ENCODE measurements at places on chromosomes 6 and 20. TPM values are rescaled to one million over a fixed set of nuclear protein-coding genes. Genes with fewer than 3 reads are reported as not detected.

CLPSL1 gene
- not detected for total RNA-seq

RAB44 gene
- 0.12 TPM for total RNA-seq

KHDRBS2 gene
- total RNA-seq: 0.36 TPM

TAAR1 gene
- total RNA-seq: not detected

PAQR8 gene
- 13.2 TPM for total RNA-seq

MCCD1 gene
- total RNA-seq: not detected

CLVS2 gene
- total RNA-seq: not detected

CTAGE9 gene
- not detected for total RNA-seq

POPDC3 gene
- 0.45 TPM for total RNA-seq

WFDC2 gene
- 17.5 TPM for total RNA-seq

DNA sequence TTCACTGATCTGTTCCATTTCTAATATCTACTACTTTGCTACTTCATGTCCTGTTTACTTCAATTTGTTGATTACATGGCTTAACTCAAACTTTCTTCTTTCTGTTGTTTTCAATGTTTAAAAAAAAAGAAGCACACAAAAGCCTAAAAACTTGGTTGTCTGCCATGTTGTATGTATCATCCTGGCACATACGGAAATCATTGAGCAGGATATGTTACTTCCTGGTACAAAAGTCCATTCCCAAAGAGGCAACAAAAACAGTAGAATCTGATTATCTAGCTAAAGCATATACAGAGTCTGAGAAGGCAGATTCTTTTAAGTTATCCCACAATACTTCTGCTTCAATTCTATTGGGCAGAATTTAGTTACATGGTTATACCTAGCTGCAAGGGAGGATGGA is 14.5 kb upstream of the COL12A1 start:
- DNase-seq: no peak

GRCh38 chr6:92979281-92979680 is 440.1 kb downstream of the EPHA7 start:
- no peak for DNase-seq

DNA sequence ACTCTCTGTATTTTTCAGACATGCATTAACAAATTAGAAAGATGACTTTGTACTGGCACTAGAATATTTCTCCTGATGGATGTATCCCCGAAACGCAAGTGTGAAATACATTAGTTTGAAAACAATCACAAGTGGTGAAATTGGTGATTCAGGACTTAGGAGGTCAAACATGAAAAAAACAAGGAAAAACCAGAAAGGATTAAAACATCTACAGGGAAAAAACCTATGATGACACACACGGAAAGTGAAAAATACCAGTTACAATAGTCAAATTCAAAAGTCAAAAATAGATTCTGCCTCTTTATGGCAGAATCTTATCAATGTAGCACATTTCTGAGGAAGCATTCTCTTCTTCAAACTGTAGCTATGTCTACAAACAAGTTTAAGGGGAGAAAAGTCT is 129.0 kb upstream of the SGK1 start:
- DNase-seq: no peak

DNA sequence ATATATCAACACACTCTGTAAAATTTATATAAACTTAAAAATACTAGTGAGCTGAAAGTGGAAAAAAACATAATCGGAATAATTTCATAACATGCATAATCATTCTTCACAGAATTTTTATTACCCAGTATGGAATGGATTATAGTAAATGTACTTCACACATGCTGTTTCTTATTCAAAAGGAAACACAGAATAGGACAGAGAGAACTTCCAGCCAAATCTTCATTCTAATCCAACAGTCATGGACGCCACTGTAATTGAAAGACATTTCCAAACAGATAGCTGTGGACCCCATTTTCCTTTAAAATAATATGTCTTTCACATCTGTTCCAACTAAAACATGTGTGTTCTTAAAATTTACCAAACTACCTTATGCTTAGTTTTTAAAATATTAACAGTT is 126.6 kb upstream of the RUNX2 start:
- no peak for DNase-seq

- no peak for DNase-seq
These were observed 88.5 kb upstream of the SSTR4 start for GRCh38 chr20:22946596-22946995.

GRCh38 chr20:39640147-39640546 is 678.0 kb downstream of the DHX35 start:
- no peak for DNase-seq

GRCh38 chr6:89536231-89536630 is 102.3 kb downstream of the LYRM2 start:
- DNase-seq: no peak

DNA sequence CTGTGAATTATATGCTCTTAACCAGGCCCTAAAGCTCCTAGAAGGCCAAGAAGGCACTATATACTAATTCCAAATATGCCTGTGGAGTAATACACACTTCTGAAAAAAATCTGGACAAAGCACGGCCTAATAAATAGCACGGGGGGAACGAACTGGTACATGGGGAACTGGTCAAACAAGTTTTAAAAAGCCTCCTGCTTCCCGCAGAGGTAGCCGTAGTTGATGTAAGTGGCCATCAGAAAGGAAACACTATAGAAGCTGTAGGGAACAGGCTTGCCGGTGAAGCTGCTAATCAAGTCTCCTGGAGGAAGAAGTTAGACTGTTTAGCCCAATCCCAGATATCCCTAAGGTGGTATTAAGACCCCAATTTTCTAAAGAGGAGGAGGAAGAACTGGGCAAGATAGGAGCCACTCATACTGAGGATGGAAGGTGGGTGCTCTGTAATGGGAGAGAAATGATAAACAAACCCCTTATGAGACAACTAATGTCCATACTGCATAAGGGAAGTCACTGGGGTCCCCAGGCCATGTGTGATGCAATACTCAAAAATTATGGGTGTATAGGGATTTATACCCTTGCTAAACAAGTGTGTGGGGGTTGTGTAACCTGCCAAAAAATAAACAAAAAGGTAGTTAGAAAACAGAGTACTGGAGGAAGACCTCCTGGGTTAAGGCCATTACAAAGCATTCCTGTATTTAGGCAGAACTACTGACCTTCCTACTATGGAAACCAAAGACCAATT is 27.1 kb upstream of the ZNF318 start:
- no peak for DNase-seq

DNA sequence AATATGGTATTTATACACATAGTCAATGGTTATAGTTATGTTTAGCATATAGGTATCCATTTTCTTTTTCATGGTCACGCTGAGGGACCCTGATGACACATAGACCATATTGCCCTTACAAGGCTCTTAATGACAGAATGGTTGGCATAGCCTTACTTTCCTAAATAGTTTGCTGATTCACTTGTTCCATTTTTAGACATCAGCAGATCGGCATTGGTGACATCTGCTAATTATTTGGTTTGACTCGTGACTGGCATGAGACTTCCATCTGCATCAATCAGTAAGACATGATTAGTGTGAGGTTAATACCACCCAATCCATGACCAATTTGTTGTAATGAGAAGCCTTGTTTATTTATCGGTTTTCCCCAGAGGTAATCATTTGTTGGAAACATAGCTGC is 309.7 kb downstream of the ALDH8A1 start:
- DNase-seq: no peak

DNA sequence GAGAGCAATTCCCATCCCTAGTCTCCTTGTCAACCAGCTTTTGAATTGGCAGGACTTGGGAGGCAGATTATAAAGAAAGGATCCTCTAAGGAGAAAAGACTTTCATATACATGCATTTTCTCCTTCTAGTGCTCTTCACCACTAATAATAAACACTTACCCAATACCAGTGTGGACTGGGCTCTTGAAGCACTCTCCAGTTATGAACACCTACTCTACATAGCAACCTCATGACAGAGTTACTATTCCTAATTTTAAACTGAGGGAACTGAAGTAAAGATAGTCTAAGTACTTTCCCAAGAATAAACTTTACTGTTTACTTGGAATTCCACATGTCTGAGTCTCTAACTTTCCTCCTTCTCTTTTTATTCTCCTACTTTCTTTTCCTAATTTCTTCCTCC is 4.8 kb downstream of the COL9A1 start:
- DNase-seq: no peak

GRCh38 chr6:163432300-163432699 is 17.8 kb downstream of the QKI start:
- DNase-seq: no peak

DNA sequence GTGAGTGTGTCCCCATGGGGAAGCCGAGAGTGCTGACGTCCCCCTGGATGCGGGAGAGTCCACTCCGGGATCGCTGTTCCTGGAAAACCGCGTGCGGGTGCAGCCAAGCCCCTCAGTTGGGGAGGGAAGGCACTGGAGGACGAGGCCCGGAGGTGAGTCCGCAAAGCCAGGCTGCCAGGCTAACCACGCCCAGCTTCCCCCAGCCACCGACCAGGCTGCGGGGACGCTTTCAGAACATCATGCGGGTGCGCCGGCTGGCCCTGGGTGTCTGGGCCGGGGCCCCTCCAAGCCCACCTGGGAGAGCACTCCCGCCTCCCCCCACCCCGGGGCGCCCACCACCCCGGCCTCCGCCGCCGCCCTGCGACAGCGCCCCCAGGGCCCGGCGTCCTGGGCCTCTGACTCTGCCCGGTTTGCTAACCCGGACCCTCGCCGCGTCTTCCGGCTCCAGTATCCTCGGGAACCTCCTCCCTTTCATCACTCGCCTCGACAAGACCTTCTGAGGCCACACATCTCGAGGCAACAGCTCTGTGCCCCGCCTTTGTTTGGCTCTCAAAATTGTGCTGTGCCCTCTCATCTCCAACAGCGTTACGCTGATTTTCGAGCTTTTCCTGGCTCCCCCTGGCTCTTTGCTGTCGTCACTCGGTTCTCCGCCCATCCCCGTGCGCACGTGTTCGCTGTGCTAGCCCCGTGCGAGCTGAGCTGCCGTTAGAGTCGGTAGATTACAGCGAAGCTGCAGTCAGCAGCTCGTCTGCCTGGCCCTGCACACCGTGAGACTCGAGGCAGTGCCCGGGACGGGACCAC is 47.1 kb upstream of the ENTPD6 start:
- DNase-seq: peak; percentile 77

DNA sequence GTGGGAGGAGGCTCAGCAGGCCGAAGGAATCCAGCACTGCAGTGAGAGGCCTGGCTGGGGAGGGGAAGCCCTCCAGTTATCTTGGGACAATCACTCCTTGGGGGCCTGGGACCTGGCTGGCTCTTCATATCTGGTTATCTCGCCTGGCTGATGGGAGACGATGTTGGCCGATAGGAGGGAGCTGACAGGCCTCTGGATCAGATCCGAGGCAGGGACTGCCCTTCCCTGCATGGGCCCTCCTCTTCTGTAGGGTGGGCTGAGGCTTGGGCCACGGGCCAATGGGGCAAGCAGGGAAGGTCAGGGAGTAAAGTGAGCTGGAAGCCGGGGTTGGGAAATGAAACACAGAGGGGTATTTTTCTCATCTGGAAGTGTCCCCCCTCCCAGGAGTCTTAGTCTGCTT is 25.2 kb downstream of the MANBAL start:
- DNase-seq: peak; percentile 69

GRCh38 chr6:122143813-122144601 is 255.4 kb upstream of the HSF2 start:
- no peak for DNase-seq

- DNase-seq: peak; percentile 73
These were observed 11.5 kb upstream of the DSTN start for GRCh38 chr20:17558154-17558940.

GRCh38 chr20:62118113-62119043 is 3.9 kb upstream of the LSM14B start:
- DNase-seq: no peak

DNA sequence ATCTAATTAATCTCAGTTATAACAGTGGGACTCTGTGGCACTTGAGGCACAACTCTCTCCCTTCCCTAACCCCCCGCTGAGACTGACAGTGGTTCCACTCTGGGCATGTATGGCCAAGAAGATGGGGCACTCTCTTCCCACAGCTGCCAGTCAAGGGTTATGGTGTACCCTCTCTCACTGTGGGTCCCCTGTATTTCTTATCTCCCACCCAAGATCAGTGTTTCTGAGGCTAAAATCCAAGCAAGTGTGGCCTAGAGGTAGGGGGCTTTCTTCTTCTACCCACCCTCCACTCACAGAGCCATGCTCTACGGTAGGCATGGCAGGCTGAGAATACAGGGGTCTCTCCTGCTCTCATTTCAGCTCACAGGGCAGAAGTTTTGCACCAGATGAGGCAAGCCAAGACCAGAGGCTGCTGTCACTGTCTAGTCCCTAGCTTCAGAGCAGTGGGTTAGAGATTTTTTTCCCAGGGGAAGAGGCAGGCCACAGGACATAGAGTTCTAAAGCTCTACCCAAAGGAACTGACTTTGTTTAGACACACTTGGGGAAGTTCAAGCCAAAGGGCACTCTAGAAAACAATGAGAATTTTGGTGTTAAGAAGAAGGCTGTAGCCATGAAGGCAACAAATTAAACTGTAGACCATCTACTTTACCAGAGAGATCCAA is 31.7 kb upstream of the HINT3 start:
- no peak for DNase-seq

- no peak for DNase-seq
These were observed 17.1 kb downstream of the IRF4 start for GRCh38 chr6:408599-409102.

DNA sequence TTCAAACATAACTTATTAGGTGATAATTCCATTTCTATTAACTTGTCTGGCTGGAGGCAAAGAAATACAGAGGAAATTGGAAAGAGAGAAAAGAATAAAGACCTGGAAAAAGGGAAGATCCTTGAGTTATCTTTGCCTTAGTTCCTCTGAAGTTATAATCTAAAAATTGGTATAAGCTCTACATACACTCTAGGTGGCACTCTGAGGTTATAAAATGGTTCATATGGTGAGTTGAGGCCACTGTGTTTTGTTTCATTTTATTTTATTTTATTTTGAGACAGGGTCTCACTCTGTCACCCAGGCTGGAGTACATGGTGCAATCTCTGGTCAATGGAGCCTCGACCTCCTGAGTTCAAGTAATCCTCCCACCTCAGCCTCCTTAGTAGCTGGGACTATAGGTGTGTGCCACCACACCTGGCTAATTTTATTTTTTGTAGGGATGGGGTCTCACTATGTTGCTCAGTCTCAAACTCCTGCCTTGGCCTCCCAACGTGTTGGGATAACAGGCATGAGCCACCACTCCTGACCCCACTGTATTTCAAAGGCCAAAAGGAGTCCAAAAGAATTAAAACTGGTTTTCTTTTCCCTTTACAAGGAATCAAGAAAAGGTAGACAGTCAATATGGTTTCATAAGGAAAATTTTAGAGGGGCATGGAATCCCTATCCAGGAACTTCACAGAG is 19.4 kb downstream of the GPX6 start:
- DNase-seq: no peak

DNA sequence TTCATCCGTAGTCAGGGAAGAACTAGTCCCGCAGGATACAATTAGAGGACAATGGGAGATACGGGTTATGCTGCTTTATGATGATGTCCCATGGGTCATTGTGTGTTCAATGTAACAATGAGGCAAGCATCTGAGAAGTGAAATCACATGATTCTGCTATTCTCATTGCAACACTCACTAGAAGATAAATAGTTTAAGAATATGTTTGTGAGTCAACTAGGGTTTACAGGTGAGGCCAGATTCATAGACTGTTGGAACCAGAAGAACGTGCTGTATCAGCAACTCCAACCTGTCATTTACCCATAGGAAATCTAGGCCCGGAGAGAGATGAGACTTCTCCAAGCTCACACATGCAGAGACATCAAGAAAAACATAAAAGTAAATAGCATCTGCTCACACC is 80.8 kb downstream of the SCML4 start:
- DNase-seq: no peak

All from ovary (tissue), 10 donors.